Ovary (tissue), 10 donors: ENCODE measurements at places on chromosomes 4 and X. TPM values are rescaled to one million over a fixed set of nuclear protein-coding genes. Genes with fewer than 3 reads are reported as not detected.

DNA sequence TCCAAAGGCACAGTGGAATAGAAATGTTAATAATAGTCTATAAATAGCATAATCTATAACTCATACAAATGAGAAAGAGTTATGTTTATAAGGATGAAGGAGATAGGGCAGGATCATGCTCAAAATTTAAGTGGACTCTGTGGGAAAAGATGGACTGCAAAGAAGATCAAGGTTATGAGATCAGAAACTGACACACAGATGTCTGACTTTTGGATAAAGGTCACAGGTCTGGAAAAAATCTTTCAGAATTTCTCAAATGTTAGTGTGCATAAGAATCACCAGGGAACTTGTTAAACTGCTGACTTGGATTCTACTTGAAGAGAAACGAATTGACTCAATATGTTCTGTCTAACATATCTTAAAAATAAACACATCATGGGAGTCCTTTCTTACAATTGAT is 104.1 kb downstream of the FSTL5 start:
- DNase-seq, result no peak

GRCh38 chr4:108054025-108054638 is 64.4 kb downstream of the HADH start:
- no peak for DNase-seq

DNA sequence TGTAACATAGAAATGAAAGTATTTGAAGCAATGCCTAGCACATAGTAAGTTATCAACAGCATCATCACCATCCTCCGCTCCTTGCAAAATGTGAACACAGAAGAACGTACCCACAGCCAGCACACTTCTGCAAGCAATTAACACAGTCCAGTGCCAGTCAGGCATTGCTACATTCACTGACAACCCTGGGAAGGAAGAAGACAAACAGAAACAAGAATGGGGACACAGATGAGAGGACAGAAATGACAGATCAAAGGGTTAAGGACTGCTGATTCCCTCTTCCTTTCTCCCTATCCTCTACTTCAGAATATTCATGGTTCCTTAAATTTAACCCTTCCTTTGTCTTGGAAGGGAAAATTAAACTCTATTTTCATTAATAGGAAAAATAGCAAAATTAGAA is 53.1 kb downstream of the CHM start:
- no peak for DNase-seq

The WWC2 gene
- 18.8 TPM for polyA plus RNA-seq

DNA sequence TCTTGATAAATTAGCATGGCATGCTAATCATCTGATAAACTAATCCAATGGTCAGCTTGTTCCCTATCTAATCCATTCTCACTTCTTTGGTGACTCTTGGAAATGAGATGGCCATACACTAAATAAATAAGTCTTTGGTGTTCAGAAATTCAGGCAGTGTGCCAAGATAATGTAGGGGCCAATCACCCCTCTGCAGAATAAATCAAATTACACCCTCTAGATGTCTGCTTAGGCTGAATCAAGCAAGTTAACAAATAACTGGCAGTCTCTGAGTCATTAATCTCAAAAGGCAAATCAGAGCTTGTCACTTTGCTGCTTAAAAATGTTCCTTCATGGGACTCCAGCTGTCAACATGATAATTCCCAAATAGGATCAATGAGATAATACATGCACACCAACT is 97.4 kb downstream of the NLGN4X start:
- DNase-seq, result no peak

The STK32B gene
- polyA plus RNA-seq, result 3.0 TPM

The RHOXF2 gene
- not detected for polyA plus RNA-seq

- DNase-seq, result no peak
Observed at GRCh38 chrX:44899946-44900345, 27.0 kb downstream of the KDM6A start.

The PDGFC gene
- 27.4 TPM for polyA plus RNA-seq

GRCh38 chrX:24858004-24858746 is 157.6 kb downstream of the ARX start:
- DNase-seq, result no peak

DNA sequence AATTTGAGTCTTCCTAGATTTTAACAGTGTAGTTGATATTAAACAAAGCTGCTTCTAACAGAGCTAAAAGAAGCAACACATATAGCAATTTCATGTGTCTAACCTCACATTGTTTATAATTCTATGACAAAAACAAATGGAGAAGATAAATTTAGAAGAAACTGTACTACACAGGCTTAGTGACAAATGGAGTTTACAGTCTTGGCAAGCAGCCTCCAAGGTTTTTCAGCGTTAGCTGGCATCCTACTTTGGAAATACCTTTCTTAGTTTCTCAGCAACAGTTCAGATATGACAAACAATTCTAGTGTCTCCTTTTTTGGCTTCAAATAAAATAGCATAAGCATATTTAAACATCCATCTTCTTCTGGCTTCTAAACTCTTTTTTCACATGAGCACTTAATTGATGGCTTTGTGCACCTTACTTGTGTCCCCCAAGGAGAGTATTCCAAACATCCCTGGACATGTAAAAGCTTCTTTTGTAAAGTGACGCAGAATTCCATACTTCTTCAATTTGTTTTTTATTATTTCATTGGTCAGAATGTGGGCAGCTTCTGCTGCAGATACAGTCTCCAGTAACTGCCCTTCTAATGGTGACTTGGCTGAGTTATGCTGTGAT is 249.8 kb downstream of the ANTXR2 start:
- DNase-seq, result no peak

GRCh38 chr4:55330241-55330640 is 15.8 kb upstream of the SRD5A3 start:
- DNase-seq, result no peak

The SULT1B1 gene
- polyA plus RNA-seq, result 0.90 TPM

- no peak for DNase-seq
Observed at GRCh38 chr4:142353149-142353738, 492.9 kb downstream of the INPP4B start.

The TLR3 gene
- polyA plus RNA-seq, result 2.2 TPM

DNA sequence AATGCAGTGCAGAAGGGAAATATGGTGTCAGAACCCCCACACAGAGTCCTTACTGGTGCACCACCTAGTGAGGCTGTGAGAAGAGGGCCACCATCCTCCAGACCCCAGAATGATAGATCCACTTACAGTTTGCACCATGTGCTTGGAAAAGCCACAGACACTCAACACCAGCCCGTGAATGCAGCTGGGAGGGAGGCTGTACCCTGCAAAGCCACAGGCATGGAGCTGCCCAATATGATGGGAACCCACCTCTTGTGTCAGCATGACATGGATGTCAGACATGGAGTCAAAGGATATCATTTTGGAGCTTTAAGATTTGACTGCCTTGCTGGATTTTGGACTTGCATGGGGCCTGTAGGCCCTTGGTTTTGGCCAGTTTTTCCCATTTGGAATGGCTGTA is 34.2 kb upstream of the PGM2 start:
- DNase-seq, result no peak

DNA sequence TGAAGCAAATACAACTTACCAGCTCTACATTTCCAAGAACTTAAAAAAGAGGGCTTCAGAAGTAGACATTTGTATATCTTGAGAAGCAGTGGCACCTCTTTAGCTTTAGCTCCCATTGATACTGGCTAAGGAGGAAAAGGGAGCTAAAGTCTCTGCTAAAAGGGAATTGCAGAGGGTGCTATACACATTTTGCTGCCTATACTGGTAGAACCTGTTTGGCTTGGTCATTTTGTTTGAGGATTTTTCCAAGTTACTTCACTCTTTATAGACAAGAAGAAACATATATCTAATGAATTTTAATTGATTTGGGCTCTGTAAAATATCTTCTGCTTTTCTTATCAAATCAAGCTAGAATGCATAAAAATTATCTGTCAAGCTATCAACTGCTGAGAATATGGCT is 11.8 kb downstream of the PAPSS1 start:
- DNase-seq, result no peak

DNA sequence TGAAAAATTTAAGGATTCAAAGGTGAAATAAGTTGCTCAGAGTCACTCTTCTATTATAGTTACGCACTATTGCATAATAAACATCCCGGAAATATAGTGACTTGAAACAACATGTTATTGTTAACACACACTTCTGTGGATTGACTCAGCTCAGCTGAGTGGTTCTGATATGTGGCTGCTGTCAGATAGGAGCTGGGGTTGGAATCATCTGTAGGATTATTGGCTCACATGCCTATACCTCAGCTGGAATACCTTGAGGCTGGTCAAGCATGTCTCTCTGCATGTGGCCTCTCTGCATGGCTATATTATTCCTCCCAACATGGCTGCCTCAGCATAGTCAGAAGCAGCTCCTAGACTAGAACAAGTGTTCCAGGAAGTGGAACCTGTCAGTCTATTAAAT is 486.7 kb upstream of the MAGEB2 start:
- DNase-seq, result no peak

GRCh38 chrX:28205905-28206304 is 224.7 kb upstream of the DCAF8L1 start:
- DNase-seq, result no peak

GRCh38 chrX:150329282-150329681 is 33.8 kb upstream of the MAMLD1 start:
- no peak for DNase-seq

The ARMCX4 gene
- 19.3 TPM for polyA plus RNA-seq

The NR3C2 gene
- polyA plus RNA-seq, result 6.8 TPM

The OPRPN gene
- not detected for polyA plus RNA-seq

The SPANXA2 gene
- not detected for polyA plus RNA-seq

The OTUD6A gene
- polyA plus RNA-seq, result not detected

The SLC6A14 gene
- not detected for polyA plus RNA-seq

The TRPC3 gene
- 0.58 TPM for polyA plus RNA-seq

The MXRA5 gene
- polyA plus RNA-seq, result 51.6 TPM

The CSAG1 gene
- not detected for polyA plus RNA-seq

The ALAS2 gene
- polyA plus RNA-seq, result not detected
